ENCODE measurements at places on chromosomes 7 and 10. TPM values are rescaled to one million over a fixed set of nuclear protein-coding genes. Genes with fewer than 3 reads are reported as not detected.

Gene CPA2
- total RNA-seq: not detected

Gene STEAP4
- total RNA-seq: 4.6 TPM

Gene STEAP2
- 50.3 TPM for total RNA-seq

Gene PRLHR
- total RNA-seq: not detected

Gene STEAP1
- 30.2 TPM for total RNA-seq

Gene TUBB8
- total RNA-seq: under 0.01 TPM

Gene FGFBP3
- 0.28 TPM for total RNA-seq

Gene MMP21
- total RNA-seq: under 0.01 TPM

Gene EZH2
- 2.8 TPM for total RNA-seq

Gene NXPH1
- total RNA-seq: not detected

Gene DYNC1I1
- total RNA-seq: 0.83 TPM

Gene SPDYE16
- not detected for total RNA-seq

Gene H2BK1
- total RNA-seq: not detected

Gene WEE2
- total RNA-seq: not detected

Gene SFTPA1
- total RNA-seq: not detected

Gene ANKRD61
- not detected for total RNA-seq

Gene STRIP2
- 4.3 TPM for total RNA-seq

Gene UTF1
- total RNA-seq: not detected

Gene SLC13A1
- not detected for total RNA-seq

Gene DENND2A
- total RNA-seq: 15.6 TPM

Gene RP9
- 9.9 TPM for total RNA-seq

Gene HOXA4
- 0.14 TPM for total RNA-seq

Measured in smooth muscle cell of bladder (primary cell).